Cerebellum (tissue), 4 donors: ENCODE measurements at places on chromosomes 11 and 22. TPM values are rescaled to one million over a fixed set of nuclear protein-coding genes. Genes with fewer than 3 reads are reported as not detected.

MICAL2 gene
- 20.0 TPM for total RNA-seq

CNGA4 gene
- 0.36 TPM for total RNA-seq

FGF19 gene
- total RNA-seq = 5.2 TPM

TRIOBP gene
- 28.5 TPM for total RNA-seq

SCN2B gene
- total RNA-seq = 4.2 TPM

TP53AIP1 gene
- 1.5 TPM for total RNA-seq

SEPTIN3 gene
- total RNA-seq = 126 TPM

SCO2 gene
- not detected for total RNA-seq

OR51I1 gene
- 0.54 TPM for total RNA-seq

ZNF70 gene
- total RNA-seq = 6.7 TPM

MYRF gene
- total RNA-seq = 1.7 TPM

SLC22A6 gene
- 7.2 TPM for total RNA-seq

DEPDC7 gene
- 7.3 TPM for total RNA-seq

MAFF gene
- total RNA-seq = 5.2 TPM

CARD10 gene
- 3.4 TPM for total RNA-seq

HTR3B gene
- 0.27 TPM for total RNA-seq

OR52E8 gene
- not detected for total RNA-seq

FZD4 gene
- 5.5 TPM for total RNA-seq

CAPN1 gene
- total RNA-seq = 61.3 TPM

DNAJB7 gene
- total RNA-seq = not detected

L3MBTL2 gene
- 16.6 TPM for total RNA-seq

CCDC117 gene
- total RNA-seq = 19.3 TPM

PRDX5 gene
- total RNA-seq = 68.8 TPM

C22orf15 gene
- not detected for total RNA-seq

DUSP8 gene
- 6.7 TPM for total RNA-seq

SYT12 gene
- 3.8 TPM for total RNA-seq

OR2D2 gene
- 4.8 TPM for total RNA-seq

RIC3 gene
- total RNA-seq = 68.1 TPM

MRGPRX4 gene
- total RNA-seq = not detected

GNG3 gene
- total RNA-seq = 37.2 TPM

ARHGAP20 gene
- total RNA-seq = 34.5 TPM

TRIM64 gene
- total RNA-seq = not detected

HEPN1 gene
- total RNA-seq = not detected

GGT5 gene
- total RNA-seq = 2.3 TPM

FLRT1 gene
- total RNA-seq = 3.7 TPM

PGA5 gene
- total RNA-seq = not detected
